ENCODE measurements at places on chromosomes 3 and 15.

- DNase-seq = no peak
These were observed 13.8 kb downstream of the PTPN9 start for GRCh38 chr15:75565062-75565970.

- no peak for DNase-seq
These were observed 142.5 kb upstream of the MBNL1 start for GRCh38 chr3:152126260-152126659.

DNA sequence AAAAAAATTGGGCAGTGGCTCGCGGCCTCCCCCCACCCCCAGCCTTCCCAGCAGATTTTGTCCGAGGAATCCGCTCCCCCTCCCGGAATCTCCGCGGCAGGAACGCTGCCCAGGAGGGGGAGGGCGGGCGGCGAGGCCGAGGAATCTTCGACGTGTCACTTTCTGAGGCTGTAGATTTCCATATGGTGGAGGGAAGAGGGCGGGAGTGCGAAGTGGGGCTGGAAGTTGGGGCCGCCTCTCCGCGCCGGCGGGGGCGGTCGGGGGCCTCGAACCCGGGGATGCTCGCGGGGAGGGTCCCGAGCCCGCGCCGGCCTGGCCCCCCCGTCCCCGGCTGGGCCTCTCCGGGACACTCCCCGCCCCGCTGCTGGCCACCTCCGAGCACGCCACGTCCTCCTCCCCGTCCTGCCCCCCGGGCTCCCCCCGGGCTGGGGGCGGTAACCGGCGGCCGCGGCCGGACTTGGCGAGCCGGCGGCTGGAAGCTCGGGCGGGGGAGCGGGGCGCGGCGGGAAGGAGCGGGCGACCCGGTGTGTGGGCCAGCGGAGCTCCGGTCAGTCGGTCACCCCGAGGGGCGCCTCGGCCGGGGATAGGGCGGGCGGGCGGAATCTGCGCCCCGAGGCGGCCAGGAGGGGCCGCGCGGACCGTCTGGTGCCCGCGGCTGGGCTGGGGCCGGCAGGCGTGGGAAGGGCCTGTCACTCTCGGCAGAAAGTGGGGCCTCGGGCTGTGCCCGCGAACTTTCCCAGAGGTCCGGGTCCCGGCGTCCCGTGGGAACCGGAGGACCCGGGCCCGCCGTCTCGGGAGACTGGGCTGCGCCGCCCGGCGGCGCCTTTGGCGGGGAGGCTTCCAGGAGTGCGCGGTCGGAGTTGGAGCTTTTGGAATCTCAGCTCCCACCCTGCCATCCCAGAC is 951 bp downstream of the FNDC3B start:
- DNase-seq = peak; percentile 34

GRCh38 chr3:171306631-171307030 is 153.6 kb downstream of the TNIK start:
- no peak for DNase-seq

Measured in NCI-H2227 treated with DMSO at 0.1 percent for 48 hours (cell line).